ENCODE measurements at places on chromosomes 5 and 9.

GRCh38 chr5:177035976-177036375, 13.5 kb downstream of the ZNF346 start:
- H3K4me1 ChIP-seq = peaks cover 4% of the 10 kb centered on the region
- peaks cover 68% of the 10 kb centered on the region for H3K36me3 ChIP-seq
- H3K27ac ChIP-seq = no peak overlapping the region

DNA sequence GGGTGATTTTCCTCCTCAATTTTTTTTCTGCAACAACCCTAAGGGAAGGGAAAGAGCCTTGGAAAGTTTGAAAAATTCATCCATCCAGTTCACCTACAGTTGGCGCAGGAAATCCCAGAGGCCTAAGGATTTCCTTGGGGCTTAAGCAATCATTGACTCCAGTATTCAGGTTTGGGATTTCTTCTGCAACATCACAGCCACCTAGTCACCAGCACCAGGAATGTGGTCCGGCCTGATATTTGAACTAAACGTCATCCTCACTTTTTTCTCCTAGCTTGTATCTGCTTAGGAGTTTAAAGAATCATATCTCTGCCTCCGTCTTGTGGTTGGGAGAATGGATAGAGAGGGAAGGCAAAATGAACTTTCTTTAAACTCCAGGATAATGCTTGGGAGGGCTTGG, 20.2 kb upstream of the TLE4 start:
- H3K4me3 ChIP-seq = no peak overlapping the region
- DNase-seq = no peak
- H3K27ac ChIP-seq = no peak overlapping the region
- no peaks in the 10 kb centered on the region for H3K27me3 ChIP-seq
- no peaks in the 10 kb centered on the region for H3K4me1 ChIP-seq

- no peaks in the 10 kb centered on the region for H3K4me1 ChIP-seq
- H3K27ac ChIP-seq = no peak overlapping the region
- peaks cover 94% of the 10 kb centered on the region for H3K36me3 ChIP-seq
- H3K4me3 ChIP-seq = no peak overlapping the region
- H3K27me3 ChIP-seq = no peaks in the 10 kb centered on the region
These were observed 166.9 kb downstream of the TRIO start for GRCh38 chr5:14309878-14310531.

GRCh38 chr9:33101104-33101951, 24.9 kb upstream of the SMU1 start:
- no peaks in the 10 kb centered on the region for H3K27me3 ChIP-seq
- H3K27ac ChIP-seq = no peak overlapping the region
- DNase-seq = no peak
- no peaks in the 10 kb centered on the region for H3K36me3 ChIP-seq
- no peak overlapping the region for H3K4me3 ChIP-seq

DNA sequence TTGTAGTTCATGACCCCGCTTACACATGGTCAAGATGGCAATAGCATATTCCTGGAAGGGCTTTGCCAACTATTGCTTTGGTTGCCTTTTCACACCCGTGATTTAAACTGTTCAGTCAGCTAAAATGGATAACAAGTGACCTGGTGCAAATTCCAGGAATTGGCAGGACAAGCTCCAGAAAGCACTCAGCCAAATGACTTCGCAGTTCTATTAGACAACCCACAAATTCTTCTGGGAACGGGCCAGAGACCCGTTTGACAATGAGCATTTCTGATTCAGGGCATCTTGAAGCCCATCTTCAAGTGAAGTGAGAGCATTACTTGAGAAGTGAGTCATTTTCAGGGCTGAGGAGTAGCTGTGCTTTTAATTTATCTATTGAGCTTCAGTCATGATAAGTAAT, 165.0 kb downstream of the DROSHA start:
- no peak for DNase-seq
- H3K4me1 ChIP-seq = peaks cover 20% of the 10 kb centered on the region
- H3K4me3 ChIP-seq = no peak overlapping the region
- H3K36me3 ChIP-seq = no peaks in the 10 kb centered on the region
- no peak overlapping the region for H3K27ac ChIP-seq

DNA sequence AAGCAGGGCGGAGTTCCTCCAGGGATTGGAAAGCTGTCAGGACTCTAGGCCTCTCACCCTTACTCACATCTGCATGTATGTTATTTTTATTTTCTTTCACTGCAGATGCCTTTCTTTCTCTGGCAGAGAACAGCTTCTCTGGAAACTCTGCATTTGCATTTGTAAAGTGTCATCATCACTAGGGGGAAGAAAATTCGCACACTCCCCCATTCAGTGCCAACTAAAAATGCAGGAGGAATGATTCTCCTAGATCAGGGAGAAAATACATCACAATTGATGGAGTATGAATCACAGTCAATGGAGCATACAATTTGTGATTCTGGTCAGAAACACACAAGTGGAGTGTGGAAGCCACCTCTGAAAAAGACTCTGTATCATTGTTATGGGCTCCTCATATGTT, 351.4 kb upstream of the FTMT start:
- H3K27ac ChIP-seq = no peak overlapping the region
- H3K27me3 ChIP-seq = no peaks in the 10 kb centered on the region
- H3K36me3 ChIP-seq = no peaks in the 10 kb centered on the region
- H3K4me1 ChIP-seq = no peaks in the 10 kb centered on the region
- no peak overlapping the region for H3K4me3 ChIP-seq

DNA sequence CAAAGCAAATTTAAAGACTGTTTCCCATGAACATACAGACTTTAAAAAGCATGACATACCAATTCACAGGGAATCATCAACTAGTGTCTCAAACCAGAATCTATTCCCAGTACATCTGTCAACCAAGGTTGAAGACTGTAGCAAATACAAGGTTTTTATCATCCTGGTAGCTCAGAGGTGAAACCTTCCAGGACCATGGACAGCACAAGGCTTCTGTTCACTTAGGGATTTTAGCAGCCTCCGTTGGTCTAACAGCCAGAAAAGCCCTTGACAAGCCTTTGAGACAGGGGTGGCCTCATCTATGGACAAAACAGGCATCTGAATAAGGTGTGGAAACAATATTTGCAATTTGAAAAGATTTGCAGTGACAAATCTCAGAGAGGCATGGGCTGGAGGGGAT, 119.0 kb downstream of the TRIM32 start:
- no peak overlapping the region for H3K4me3 ChIP-seq
- no peak overlapping the region for H3K27ac ChIP-seq
- DNase-seq = peak; percentile 56
- H3K4me1 ChIP-seq = peaks cover 4% of the 10 kb centered on the region
- no peaks in the 10 kb centered on the region for H3K27me3 ChIP-seq

GRCh38 chr5:108743319-108743718, 4.4 kb upstream of the FER start:
- no peak overlapping the region for H3K4me3 ChIP-seq
- DNase-seq = peak; percentile 57
- no peak overlapping the region for H3K27ac ChIP-seq
- H3K4me1 ChIP-seq = peaks cover 7% of the 10 kb centered on the region
- no peaks in the 10 kb centered on the region for H3K36me3 ChIP-seq

GRCh38 chr5:39299962-39300361, 64.3 kb downstream of the C9 start:
- no peak overlapping the region for H3K4me3 ChIP-seq
- no peak overlapping the region for H3K27ac ChIP-seq
- H3K4me1 ChIP-seq = no peaks in the 10 kb centered on the region

GRCh38 chr5:126680191-126680817, 79.6 kb downstream of the PHAX start:
- no peak overlapping the region for H3K4me3 ChIP-seq
- no peak overlapping the region for H3K27ac ChIP-seq
- no peaks in the 10 kb centered on the region for H3K36me3 ChIP-seq
- H3K4me1 ChIP-seq = peaks cover 3% of the 10 kb centered on the region
- peaks cover 2% of the 10 kb centered on the region for H3K27me3 ChIP-seq
- DNase-seq = no peak

DNA sequence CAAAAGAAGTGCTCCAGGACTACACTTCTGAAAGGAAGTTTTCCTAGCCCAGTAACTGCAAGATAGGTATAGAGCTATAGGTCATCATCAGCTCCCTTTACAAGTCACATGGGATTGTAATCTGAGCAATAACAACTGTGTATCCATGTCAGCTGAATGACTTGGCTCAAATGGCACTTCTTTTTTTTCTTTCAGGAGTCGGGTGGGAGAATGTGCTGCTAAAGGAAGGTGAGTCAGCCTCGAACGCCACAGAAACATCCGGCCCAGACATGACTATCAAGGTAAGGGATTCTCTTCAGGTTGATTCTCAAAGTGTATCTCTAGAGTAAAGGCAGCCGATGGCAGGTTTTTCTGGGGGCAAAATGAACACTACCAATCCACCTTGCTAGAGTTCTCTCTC, 192.2 kb downstream of the C9orf152 start:
- peaks cover 5% of the 10 kb centered on the region for H3K4me1 ChIP-seq
- H3K27me3 ChIP-seq = no peaks in the 10 kb centered on the region
- no peaks in the 10 kb centered on the region for H3K36me3 ChIP-seq
- no peak for DNase-seq
- H3K4me3 ChIP-seq = no peak overlapping the region

GRCh38 chr9:101028346-101029314, at the start of gene PLPPR1:
TSS of gene PLPPR1 (plus strand) at chr9:101028727.
- H3K4me1 ChIP-seq = peaks cover 9% of the 10 kb centered on the region
- peak within 1 kb of the TSS; percentile 98 for H3K4me3 ChIP-seq
- peak; percentile 85 for DNase-seq
- H3K27me3 ChIP-seq = no peaks in the 10 kb centered on the region
- no peaks in the 10 kb centered on the region for H3K36me3 ChIP-seq
- peak within 1 kb of the TSS; percentile 72 for H3K27ac ChIP-seq

DNA sequence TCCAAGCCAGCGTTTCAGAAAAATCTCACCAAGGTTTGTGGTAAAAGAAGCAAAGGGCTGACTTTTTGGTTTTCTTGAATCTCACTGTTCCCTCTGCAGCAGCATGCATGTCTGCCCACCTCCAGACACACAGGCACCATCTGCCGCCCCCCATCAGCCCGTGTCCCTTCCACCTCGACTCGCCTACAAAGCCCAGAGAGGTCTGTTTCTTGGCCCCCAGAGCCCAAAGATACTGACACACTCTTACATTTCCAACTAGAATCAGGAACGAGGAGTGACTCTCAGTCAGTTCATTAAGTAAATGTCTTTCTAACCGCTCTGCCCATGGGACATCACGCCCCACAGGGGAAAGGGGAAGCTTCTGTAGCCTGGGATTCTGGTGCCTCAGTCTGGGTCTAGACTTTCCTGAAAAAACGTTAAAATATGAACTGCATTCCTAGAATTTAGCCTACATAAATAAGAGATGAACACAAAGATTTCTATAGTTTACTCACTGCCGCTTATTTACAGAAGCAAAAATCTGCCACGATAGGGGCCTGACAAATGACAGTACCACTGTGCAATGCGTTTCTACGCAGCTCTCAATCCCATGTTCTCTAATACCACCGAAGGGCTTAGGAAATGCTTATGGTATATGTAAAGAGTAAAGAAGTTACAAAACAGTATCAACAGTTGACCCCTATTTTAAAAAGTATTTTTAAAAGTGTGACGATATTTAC, 4.1 kb downstream of the IL4 start:
- no peak for DNase-seq
- no peak overlapping the region for H3K4me3 ChIP-seq
- H3K27me3 ChIP-seq = no peaks in the 10 kb centered on the region
- H3K4me1 ChIP-seq = no peaks in the 10 kb centered on the region

DNA sequence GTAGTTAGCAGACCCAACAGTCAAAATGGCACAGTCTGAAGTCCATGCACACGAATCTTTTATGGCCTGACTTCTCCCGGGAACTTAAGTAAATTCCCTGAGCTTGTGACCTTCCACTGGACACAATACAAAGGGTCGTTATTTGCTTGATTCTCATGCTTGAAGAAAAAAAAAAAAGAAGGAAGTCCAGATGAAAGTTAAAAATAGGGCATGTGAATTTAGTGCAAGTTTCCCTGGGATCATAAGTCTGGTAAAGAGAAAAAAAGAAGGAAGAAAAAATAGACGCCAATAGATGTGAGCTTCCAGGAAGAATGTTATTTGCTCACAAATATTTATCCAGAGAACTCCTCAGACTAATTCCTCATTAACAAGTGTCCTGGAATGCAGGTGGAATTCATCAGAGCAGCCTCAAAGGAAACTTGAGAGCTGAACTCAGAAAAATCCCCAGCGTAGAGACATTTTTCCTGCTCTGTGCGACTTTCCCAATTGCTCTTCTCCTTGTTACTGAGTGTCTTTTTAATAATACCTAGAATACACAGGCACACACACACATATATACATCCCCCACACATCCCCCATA, 616.3 kb downstream of the EBF1 start:
- H3K4me3 ChIP-seq = no peak overlapping the region
- peak; percentile 8 for DNase-seq
- H3K36me3 ChIP-seq = no peaks in the 10 kb centered on the region
- no peaks in the 10 kb centered on the region for H3K27me3 ChIP-seq
- peak overlapping the region; percentile 39 for H3K27ac ChIP-seq

- H3K4me3 ChIP-seq = no peak overlapping the region
- no peaks in the 10 kb centered on the region for H3K4me1 ChIP-seq
- H3K27me3 ChIP-seq = no peaks in the 10 kb centered on the region
- no peaks in the 10 kb centered on the region for H3K36me3 ChIP-seq
- no peak overlapping the region for H3K27ac ChIP-seq
These were observed 46.7 kb upstream of the SPATA31C2 start for GRCh38 chr9:88184976-88185375.

DNA sequence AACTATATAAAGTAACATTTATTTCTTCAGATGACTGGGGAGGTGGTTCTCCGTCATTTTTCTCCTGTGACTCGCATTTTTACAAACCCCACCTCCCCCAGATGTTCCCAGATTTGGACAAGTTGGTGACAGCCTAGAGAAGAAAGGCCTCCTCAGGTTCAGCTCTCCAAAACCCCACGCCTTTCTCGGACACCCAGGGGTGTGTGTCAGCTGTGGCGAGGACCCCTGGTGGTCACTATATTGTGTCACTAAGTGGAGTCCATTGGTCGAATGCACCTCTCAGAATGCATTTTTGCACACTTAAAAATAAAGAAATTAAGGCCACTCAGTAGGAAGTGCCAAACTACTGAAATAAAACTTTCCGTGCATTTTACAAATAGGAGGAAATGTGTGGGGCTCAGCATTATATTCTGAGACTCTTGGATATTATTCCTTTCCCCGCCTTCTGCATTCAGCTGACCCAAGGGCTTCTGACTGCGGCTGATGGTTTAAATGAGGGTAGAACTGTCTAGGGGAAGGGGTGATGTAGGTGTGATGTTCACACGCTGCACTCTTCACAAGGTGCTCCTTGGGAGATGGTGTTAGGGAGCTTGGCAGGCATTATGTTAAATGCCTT, 47.6 kb downstream of the ACO1 start:
- H3K27me3 ChIP-seq = no peaks in the 10 kb centered on the region
- H3K27ac ChIP-seq = no peak overlapping the region
- peaks cover 5% of the 10 kb centered on the region for H3K4me1 ChIP-seq

GRCh38 chr5:149567226-149567625, 14.1 kb upstream of the ARHGEF37 start:
- peaks cover 3% of the 10 kb centered on the region for H3K4me1 ChIP-seq
- no peak overlapping the region for H3K27ac ChIP-seq
- H3K36me3 ChIP-seq = no peaks in the 10 kb centered on the region
- H3K27me3 ChIP-seq = no peaks in the 10 kb centered on the region

GRCh38 chr5:73994963-73995362, 369.0 kb downstream of the ARHGEF28 start:
- H3K27me3 ChIP-seq = no peaks in the 10 kb centered on the region
- H3K27ac ChIP-seq = no peak overlapping the region
- no peaks in the 10 kb centered on the region for H3K4me1 ChIP-seq
- no peak for DNase-seq
- H3K36me3 ChIP-seq = no peaks in the 10 kb centered on the region
- no peak overlapping the region for H3K4me3 ChIP-seq

Measured in neuronal stem cell (in vitro differentiated cells).